ENCODE measurements at places on chromosomes 4 and X.

DNA sequence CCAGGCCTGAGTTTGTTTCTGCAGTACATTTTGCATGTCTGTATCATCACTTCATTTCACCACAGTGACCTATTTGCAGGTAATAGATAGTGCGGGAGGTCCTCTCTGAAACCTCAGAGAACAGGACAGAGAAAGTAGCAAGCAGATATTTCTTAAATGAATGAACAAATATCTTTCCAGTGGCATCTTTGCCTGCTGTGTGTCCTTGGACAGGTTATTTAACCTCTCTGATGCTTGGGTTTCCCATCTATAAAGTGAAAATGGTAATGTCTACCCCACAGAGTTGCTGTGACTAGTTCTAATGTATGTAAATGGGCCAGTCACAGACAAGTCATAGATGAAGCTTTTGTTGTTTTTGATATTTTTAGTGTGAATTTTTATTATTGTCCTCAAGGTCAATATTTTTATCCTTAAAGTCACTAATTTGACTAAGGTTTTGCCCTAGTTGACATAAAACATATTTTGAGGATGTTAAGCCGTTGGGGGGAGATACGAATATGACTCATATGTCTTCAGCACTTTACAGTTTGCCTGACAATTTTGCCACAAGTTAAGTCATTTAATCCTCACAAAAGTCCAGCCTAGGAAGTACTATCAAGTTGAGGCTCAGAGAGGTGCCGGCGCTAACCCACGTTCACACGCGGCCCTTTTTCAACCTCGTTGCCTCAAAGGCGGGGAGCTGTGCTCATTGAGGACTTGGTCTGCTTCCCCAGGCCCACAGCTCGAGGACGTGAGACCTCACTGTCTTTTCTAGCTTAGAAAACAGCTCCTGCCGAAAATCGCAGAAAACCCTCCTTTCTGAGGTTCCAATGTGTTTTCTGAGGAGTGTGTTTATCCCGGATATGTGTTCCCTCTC, 126.7 kb upstream of the STX18 start:
- no peak for DNase-seq

- DNase-seq = no peak
Measured at GRCh38 chr4:107094976-107095375, 58.9 kb upstream of the DKK2 start.

DNA sequence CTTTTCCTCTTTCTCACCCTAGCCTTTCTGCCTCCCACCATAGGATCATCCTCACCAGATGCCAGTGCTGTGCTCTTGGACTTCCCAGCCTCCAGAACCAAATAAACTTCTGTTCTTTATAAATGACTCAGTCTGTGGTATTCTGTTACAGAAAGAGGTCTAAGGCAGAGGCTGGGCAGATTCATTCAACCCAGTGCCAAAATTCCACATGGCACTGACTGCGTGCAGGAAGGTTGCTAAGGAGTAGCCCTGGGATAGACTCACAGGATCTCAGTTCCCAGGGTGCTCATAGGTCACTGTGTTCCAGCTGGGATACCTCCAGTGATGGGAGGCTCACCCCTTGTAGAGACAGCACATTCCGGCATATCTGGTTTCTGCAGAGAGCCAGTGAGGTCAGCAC, 22.0 kb downstream of the SORCS2 start:
- DNase-seq = no peak

DNA sequence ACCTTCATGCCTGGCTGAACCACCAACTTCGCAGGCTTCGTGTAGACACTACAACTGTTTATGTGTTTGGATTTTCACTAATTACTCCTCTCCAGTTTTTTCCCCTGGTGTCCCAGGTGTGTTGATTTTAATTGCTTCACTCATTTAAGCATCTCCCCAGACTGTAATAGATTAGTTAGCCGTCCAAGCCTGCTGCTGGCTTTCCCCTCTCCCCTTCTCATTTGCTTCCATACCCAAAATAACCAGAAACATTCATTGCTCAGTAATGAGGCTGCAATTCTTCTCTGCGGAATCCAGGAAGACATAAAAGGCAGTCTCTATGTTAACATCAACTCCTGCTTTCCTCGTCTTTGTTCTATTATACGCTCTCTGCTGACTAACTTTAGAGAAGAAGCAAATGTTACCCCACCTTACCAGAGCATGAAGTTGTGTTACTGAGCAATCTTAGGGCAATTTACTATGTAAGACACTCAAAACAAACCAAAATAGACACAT, 37.9 kb upstream of the SCRG1 start:
- DNase-seq = no peak

DNA sequence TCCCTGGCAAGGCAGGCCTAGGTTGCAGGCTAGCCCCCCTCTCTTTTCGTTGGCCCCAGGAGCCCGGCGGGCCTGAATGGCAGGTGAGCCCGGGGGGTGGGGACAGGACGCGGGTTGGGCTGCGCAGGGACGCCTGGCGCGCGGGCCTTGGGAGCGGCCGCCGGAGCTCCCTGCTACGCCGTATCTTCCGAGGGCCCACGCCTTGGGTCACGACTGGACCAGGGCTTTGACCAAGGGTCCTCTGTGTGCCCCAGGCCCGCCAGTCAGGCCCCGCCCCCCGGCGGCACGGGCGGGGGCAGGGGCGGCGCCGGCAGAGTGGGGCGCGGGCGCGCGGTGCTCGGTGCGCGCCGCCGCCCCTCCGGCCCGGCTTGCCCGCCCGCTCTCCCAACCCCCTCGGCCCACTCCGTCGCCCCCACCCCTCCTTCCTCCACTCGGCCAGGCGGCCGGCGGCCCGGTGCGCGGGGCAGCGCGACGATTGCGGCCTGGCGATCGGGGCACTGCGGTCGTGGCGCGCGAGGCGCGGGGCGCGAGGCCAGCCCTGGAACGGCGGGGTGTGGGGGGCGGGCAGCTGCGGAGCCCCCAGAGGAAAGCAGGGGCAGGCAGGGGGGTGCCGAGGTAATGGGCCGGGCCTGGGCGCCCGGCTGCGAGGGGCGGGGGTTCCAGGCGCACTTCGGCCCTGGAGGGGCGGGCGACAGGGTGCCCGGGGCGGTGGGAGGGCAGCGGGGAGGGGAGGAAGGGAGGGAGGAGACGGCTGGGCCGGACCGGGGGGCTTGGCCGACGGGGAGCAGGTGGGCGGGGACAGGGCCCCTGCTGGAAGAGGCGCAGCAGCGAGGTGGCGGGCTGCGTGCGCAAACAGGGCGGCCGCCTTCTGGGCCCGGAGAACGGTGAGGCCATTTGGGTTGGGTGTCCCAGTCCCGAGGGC, at the start of gene PRRG3:
Gene PRRG3 (plus strand): TSS at position 798 of the 922 bp plus-strand sequence. CDS start 3,357 bp downstream, outside the sequence.
- no peak for DNase-seq

Measured in NCI-H187 treated with DMSO at 0.1 percent for 48 hours (cell line).